ENCODE measurements at places on chromosomes 5 and 9.

DNA sequence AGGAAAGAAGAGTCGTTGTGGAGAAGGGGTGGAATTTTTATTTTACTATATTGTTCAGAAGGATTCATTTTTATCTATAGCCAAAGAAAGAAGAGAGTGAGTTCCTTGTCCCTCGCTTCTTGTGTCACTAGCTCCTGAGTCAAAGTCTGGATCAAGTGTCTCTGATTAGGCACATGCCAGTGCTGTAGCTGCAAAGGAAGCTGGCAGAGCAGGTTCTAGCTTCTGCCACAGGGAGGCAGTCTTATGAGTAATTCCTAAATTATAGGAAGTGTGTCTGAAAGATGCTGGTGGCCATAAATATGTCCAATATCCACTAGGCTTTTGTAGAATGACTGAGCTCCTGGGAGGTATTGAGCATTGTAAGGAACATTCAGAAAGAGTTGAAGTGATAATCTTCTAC lies 84.7 kb downstream of the DOCK2 start:
- H3K27me3 ChIP-seq, result no peaks in the 10 kb centered on the region
- DNase-seq, result no peak
- no peaks in the 10 kb centered on the region for H3K4me1 ChIP-seq
- H3K4me3 ChIP-seq, result no peak overlapping the region
- H3K27ac ChIP-seq, result no peak overlapping the region

DNA sequence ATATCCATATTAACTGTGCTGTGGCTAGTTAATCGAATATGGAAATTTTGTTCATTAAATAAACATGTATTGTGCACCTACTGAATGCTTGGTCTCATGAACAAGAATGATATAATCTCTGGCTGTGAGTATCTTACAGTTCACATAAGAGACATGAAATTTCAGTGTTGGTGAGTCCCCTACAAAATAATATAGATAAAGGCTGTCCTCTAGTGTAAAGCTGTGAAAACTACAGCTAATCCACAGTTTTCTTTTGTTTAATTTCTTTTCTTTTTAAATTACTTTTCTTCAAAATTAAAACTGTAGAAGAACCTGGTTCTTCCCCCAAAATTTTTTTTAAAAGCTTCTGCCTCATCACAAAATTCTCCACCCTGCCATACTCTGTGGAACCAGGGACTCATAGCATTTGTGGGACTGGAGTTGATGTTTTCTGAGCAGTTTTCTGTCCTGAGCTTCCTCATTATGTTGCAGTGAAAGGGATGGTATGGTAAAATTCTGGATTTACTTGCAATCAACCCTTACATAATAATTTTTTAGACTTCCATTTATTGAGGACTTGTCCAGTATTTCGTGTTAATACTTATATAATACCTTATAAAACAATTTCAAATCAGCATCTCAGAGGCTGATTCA lies 135.0 kb downstream of the STK32A start:
- peak; percentile 12 for DNase-seq
- no peaks in the 10 kb centered on the region for H3K36me3 ChIP-seq
- no peak overlapping the region for H3K27ac ChIP-seq

- H3K27ac ChIP-seq, result no peak overlapping the region
- no peak overlapping the region for H3K4me3 ChIP-seq
- H3K36me3 ChIP-seq, result no peaks in the 10 kb centered on the region
- no peaks in the 10 kb centered on the region for H3K4me1 ChIP-seq
- H3K27me3 ChIP-seq, result no peaks in the 10 kb centered on the region
- no peak for DNase-seq
Observed at GRCh38 chr5:74075501-74076484, 449.8 kb downstream of the ARHGEF28 start.

GRCh38 chr5:78573318-78573717 lies 75.3 kb downstream of the LHFPL2 start:
- H3K4me1 ChIP-seq, result peaks cover 10% of the 10 kb centered on the region
- no peaks in the 10 kb centered on the region for H3K36me3 ChIP-seq
- H3K4me3 ChIP-seq, result no peak overlapping the region
- no peak for DNase-seq
- no peak overlapping the region for H3K27ac ChIP-seq
- H3K27me3 ChIP-seq, result no peaks in the 10 kb centered on the region

- no peaks in the 10 kb centered on the region for H3K4me1 ChIP-seq
- H3K36me3 ChIP-seq, result no peaks in the 10 kb centered on the region
- H3K4me3 ChIP-seq, result no peak overlapping the region
- no peaks in the 10 kb centered on the region for H3K27me3 ChIP-seq
- DNase-seq, result no peak
- H3K27ac ChIP-seq, result no peak overlapping the region
Observed at GRCh38 chr9:14098486-14099180, 215.3 kb downstream of the NFIB start.

- peaks cover 3% of the 10 kb centered on the region for H3K27me3 ChIP-seq
- no peaks in the 10 kb centered on the region for H3K36me3 ChIP-seq
- DNase-seq, result no peak
- H3K4me3 ChIP-seq, result no peak overlapping the region
- no peak overlapping the region for H3K27ac ChIP-seq
Observed at GRCh38 chr5:137218471-137218870, 280.7 kb downstream of the SPOCK1 start.

DNA sequence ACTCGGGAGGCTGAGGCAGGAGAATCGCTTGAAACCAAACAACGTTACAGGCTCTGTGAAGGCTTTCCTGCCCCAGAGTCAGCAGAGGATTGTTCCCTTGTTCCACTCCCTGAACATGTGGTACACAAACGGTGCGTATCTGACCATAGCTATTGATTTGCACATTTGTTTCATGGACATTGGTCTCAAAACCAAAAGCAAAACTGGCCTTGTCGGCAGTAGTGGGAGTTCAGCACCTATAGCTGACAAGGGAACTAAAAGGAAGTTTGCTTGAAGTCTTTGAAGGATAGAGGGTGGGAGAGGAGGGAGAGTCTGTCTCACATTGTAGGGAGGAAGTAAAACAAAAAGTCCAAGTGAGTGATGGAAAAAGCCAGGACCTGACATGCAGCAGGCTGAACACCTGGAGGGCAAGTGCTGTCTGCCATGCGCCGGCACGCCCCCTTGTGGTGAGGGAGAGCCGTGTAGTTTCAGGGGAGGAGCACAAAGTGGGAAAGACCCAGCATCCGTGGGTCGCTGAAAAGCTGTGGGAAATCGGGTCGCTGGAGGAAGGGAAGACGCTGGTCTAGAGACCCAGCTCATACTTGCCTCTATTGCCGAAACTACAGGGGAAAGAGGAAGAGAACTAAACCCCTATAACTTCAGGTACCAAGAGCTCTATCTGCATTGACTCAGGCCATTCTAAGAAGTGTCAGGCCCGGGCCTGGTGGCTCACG lies 58.0 kb downstream of the RAD23B start:
- no peak overlapping the region for H3K4me3 ChIP-seq
- no peak overlapping the region for H3K27ac ChIP-seq
- peak; percentile 53 for DNase-seq

GRCh38 chr5:173010547-173011464 lies 27.2 kb downstream of the ATP6V0E1 start:
- no peak overlapping the region for H3K27ac ChIP-seq
- DNase-seq, result no peak
- H3K36me3 ChIP-seq, result no peaks in the 10 kb centered on the region
- H3K4me1 ChIP-seq, result peaks cover 10% of the 10 kb centered on the region

GRCh38 chr5:128984480-128984879 lies 19.2 kb downstream of the SLC27A6 start:
- no peaks in the 10 kb centered on the region for H3K27me3 ChIP-seq
- H3K27ac ChIP-seq, result no peak overlapping the region
- no peaks in the 10 kb centered on the region for H3K36me3 ChIP-seq
- no peaks in the 10 kb centered on the region for H3K4me1 ChIP-seq
- no peak for DNase-seq

DNA sequence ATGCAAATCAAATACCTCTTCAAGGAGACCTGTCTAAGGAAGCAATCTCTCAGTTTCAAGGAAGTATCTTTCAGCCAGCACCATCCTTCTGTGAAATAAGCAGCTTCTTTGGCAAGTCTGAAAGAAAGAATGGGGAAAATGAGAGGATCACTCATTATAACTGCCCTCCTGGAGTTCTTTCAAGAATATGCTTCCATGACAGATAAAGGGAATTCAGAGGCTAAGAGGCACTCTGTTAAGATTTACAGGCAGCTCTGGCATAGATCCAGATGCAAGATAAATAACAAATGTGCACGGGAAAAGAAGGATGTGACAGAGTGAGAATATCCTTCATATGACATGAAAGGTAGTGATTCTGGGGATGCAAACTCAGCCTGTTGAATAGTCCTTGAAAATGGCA lies 348.2 kb upstream of the CCNG1 start:
- H3K27me3 ChIP-seq, result no peaks in the 10 kb centered on the region
- H3K36me3 ChIP-seq, result no peaks in the 10 kb centered on the region
- no peak overlapping the region for H3K27ac ChIP-seq
- no peak overlapping the region for H3K4me3 ChIP-seq
- H3K4me1 ChIP-seq, result no peaks in the 10 kb centered on the region
- no peak for DNase-seq

- H3K27me3 ChIP-seq, result no peaks in the 10 kb centered on the region
- H3K4me1 ChIP-seq, result no peaks in the 10 kb centered on the region
- H3K36me3 ChIP-seq, result no peaks in the 10 kb centered on the region
- DNase-seq, result no peak
- H3K27ac ChIP-seq, result no peak overlapping the region
- no peak overlapping the region for H3K4me3 ChIP-seq
Observed at GRCh38 chr5:98755406-98755805, 18.1 kb upstream of the RGMB start.

DNA sequence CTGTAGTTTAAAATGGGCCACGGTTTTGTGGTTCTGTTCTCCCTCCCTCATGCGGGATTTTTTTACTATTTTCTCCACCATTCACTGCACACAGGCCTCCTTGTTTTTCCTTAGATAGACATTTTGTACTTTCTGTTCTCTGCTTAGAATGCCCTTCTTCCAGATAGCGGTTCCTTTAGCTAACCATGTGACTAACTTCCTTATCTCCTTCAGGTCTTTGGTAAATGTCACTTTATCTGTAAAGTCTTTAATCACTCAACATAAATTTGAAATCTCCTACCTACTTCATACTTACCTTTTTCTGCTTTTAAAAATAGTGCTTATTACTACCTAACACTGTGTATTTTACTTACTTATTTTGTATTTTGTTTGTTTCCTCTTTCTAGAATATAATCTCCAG lies 15.0 kb downstream of the FER start:
- no peak overlapping the region for H3K4me3 ChIP-seq
- no peak for DNase-seq
- peaks cover 2% of the 10 kb centered on the region for H3K36me3 ChIP-seq
- no peaks in the 10 kb centered on the region for H3K27me3 ChIP-seq

Data from common myeloid progenitor, CD34-positive (primary cell).